ENCODE measurements at places on chromosomes 4 and X. TPM values are rescaled to one million over a fixed set of nuclear protein-coding genes. Genes with fewer than 3 reads are reported as not detected.

DNA sequence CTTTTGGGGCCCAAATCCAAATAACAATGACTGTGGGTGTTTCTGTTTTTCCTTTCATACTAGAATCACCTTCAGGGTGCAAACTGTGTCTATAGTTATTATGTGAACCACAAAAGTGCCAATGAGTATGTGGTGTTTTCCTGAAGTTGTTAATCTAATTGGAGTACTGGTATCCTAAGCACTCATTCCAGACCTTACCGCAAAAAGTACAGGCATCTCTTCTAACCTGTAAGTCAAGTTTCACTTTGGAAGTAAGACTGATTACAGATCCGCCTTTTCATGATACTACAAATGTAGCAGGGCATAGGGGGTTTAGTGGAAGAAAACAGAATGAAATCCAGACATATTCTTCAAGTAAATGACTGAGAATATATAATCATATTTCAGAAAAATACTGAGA, 16.1 kb downstream of the COQ2 start:
- no peak for DNase-seq

DNA sequence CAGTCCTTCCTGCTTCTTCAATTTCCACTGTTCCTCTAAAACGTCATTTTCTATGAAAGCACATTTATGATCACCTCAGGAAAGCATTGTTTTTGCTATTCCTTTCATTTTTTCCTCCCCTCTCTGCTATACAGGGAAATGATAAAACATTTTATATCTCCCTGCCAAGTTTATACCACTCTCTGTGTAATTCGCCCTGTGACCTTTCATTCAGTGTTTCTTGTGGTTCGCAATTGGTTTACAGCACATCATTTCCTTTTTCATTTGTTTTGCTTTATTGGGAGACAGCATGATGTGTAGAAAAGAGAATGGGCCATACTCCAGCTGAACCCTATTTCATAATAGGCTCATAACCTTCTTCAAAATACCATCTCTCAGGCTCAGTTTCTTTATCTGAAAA, 99.9 kb upstream of the RAPGEF2 start:
- DNase-seq: no peak

TKTL2 gene
- total RNA-seq: not detected

GBA3 gene
- not detected for total RNA-seq

Data from activated CD4-positive, alpha-beta T cell treated with anti-CD3 and anti-CD28 coated beads, Interleukin-2, amount 10 ng/mL, durations not matched to agents 7 days and 5 days (primary cell).